Sigmoid colon (tissue), 7 donors: ENCODE measurements at places on chromosomes 12 and 14. TPM values are rescaled to one million over a fixed set of nuclear protein-coding genes. Genes with fewer than 3 reads are reported as not detected.
A peak's percentile ranks its signal among the peaks of the same experiment; 100 is the strongest.

DNA sequence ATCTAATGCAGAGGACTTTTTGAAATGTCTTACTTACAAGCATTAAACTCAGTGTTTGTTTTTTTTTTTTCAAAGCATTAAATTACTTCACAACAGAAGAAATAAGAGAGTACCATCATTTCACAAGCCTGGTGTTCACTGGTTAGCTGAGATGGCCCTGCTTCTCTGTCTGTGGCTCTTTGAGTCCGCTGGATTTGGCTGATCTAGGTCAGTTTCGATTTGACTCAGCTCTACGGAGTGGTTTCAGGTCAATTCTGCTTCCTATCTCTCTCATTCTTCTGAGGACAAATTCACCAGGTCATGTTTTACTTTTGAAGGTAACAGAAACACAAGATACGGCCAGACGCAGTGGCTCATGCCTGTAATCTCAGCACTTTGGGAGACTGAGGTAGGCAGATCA is 1066.1 kb downstream of the FLRT2 start:
- H3K36me3 ChIP-seq, result no peaks in the 10 kb centered on the region
- no peak for DNase-seq
- no peaks in the 10 kb centered on the region for H3K4me1 ChIP-seq
- H3K4me3 ChIP-seq, result no peak overlapping the region
- H3K27me3 ChIP-seq, result no peaks in the 10 kb centered on the region
- H3K27ac ChIP-seq, result no peak overlapping the region

- peak overlapping the region; percentile 77 for H3K27ac ChIP-seq
- peaks cover 10% of the 10 kb centered on the region for H3K36me3 ChIP-seq
- no peak overlapping the region for H3K4me3 ChIP-seq
- no peaks in the 10 kb centered on the region for H3K27me3 ChIP-seq
- peak; percentile 88 for DNase-seq
These were observed 96.3 kb downstream of the ITPK1 start for GRCh38 chr14:93019367-93019843.

GRCh38 chr12:92608151-92609091 is 94.4 kb upstream of the PLEKHG7 start:
- H3K36me3 ChIP-seq, result no peaks in the 10 kb centered on the region
- no peaks in the 10 kb centered on the region for H3K27me3 ChIP-seq
- no peak overlapping the region for H3K4me3 ChIP-seq
- no peaks in the 10 kb centered on the region for H3K4me1 ChIP-seq
- H3K27ac ChIP-seq, result no peak overlapping the region

- DNase-seq, result no peak
- no peaks in the 10 kb centered on the region for H3K27me3 ChIP-seq
- peaks cover 78% of the 10 kb centered on the region for H3K4me1 ChIP-seq
- H3K36me3 ChIP-seq, result no peaks in the 10 kb centered on the region
- H3K4me3 ChIP-seq, result peak overlapping the region; percentile 67
- peak overlapping the region; percentile 85 for H3K27ac ChIP-seq
These were observed 817 bp upstream of the MDM1 start for GRCh38 chr12:68332728-68333630.

DNA sequence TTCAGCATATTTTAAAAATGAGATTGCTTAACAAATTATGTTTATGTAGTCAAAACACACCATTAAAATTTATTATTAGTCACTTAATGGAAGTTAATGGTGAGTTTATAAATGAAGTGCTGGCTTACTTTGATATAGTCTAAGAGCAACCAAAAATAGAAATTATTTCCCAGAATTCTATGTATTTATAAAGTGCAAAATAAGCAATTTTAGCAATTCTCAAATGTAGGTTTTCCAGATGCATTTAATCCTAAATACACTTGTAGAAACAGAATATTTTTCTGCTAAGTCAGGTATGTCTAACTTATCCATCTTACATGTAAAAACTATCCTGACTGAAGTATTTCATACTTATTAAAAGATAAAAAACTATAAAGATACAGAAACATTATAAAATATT is 11.2 kb downstream of the LMO3 start:
- H3K4me3 ChIP-seq, result no peak overlapping the region
- peaks cover 69% of the 10 kb centered on the region for H3K4me1 ChIP-seq
- DNase-seq, result no peak
- no peaks in the 10 kb centered on the region for H3K36me3 ChIP-seq

DNA sequence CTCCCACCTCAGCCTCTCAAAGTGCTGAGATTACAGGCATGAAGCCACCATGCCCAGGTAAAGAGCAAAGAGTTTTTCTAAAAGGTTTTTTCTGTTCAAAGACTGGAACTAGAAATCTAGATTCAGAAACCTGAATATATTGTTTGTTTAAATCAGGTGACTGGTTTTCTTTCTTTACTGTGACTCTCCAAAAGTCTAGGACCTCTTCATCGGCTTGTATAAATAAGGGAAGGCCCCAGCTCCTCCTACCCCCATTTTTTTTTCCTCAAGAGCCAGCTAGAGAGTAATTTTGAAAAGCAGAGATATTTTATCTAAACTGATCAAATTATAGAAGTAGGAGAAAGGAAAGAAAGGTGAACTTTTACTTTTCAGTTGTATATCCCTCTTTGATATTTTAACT is 48.0 kb downstream of the TMEM116 start:
- no peak for DNase-seq
- H3K27ac ChIP-seq, result no peak overlapping the region
- no peaks in the 10 kb centered on the region for H3K27me3 ChIP-seq
- H3K4me1 ChIP-seq, result no peaks in the 10 kb centered on the region
- H3K4me3 ChIP-seq, result no peak overlapping the region

DNA sequence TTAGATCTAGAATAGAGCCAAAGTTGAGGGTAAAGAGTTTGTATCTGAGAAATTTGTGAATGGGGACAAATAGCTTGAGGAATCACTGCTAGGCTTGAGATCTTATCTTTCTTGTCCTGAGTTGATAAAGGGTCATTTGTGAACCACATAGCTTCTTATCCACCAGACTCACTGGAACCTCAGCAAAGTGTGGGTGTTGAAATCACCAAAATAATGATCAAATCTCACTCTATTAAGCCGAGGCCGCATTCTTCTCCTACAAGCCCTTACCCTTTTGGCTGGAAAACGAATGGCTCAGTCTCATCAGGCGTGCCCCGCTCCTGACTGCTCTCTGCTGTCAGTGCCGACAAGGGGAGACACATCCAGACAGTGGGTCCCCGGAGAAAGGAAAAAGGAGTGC is 240.6 kb downstream of the EGLN3 start:
- H3K27me3 ChIP-seq, result no peaks in the 10 kb centered on the region
- no peaks in the 10 kb centered on the region for H3K4me1 ChIP-seq
- no peak overlapping the region for H3K27ac ChIP-seq
- H3K36me3 ChIP-seq, result no peaks in the 10 kb centered on the region
- no peak overlapping the region for H3K4me3 ChIP-seq

- no peaks in the 10 kb centered on the region for H3K4me1 ChIP-seq
- DNase-seq, result no peak
- no peaks in the 10 kb centered on the region for H3K27me3 ChIP-seq
- H3K4me3 ChIP-seq, result no peak overlapping the region
- H3K36me3 ChIP-seq, result no peaks in the 10 kb centered on the region
- no peak overlapping the region for H3K27ac ChIP-seq
These were observed 1.5 kb downstream of the FSCB start for GRCh38 chr14:44505588-44505987.

DNA sequence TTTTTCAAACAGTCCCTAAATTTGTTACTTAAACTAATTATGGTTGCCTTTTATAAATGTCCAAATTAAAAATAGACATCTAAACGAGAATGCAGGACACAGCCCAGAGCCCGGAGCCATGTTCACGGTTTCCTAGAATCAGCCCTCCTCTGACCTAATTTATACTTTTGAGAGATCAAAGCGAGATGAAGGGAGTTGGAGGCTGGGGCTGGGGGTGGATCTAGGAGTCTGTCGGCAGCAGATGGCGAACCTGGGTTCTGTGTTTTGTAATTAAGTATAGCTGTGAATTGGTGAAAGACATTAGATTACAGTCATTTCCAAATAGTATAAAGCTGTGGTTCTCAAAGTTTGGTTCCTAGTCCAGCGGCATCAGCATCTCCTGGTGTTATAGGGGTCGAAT is 210.1 kb downstream of the SLC41A2 start:
- DNase-seq, result no peak
- peaks cover 27% of the 10 kb centered on the region for H3K4me1 ChIP-seq
- peak overlapping the region; percentile 7 for H3K27ac ChIP-seq
- no peaks in the 10 kb centered on the region for H3K27me3 ChIP-seq
- no peaks in the 10 kb centered on the region for H3K36me3 ChIP-seq

CPSF6 gene
- 17.6 TPM for polyA plus RNA-seq

DNA sequence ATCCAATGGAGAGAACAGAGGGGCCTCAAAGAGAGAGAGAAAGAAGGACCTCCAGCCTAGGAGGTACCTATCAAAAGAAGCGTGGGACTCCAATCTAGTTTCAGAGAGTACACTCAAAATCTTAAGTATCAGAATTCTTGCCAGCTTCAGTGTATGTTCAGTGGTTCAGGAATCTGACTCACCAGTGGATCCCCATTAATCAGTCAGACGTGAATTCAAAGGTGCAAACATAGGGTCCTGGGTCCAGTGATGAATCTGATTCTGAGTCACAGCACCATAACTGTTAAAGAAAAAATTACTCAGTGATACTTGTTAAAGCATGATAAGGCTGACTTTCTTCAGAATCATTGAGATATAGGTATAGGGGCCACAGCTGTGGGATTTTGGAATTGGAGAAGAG is 33.2 kb downstream of the ETNK1 start:
- H3K4me1 ChIP-seq, result no peaks in the 10 kb centered on the region
- no peak overlapping the region for H3K4me3 ChIP-seq
- no peaks in the 10 kb centered on the region for H3K27me3 ChIP-seq

TSPAN9 gene
- 14.5 TPM for polyA plus RNA-seq

DNA sequence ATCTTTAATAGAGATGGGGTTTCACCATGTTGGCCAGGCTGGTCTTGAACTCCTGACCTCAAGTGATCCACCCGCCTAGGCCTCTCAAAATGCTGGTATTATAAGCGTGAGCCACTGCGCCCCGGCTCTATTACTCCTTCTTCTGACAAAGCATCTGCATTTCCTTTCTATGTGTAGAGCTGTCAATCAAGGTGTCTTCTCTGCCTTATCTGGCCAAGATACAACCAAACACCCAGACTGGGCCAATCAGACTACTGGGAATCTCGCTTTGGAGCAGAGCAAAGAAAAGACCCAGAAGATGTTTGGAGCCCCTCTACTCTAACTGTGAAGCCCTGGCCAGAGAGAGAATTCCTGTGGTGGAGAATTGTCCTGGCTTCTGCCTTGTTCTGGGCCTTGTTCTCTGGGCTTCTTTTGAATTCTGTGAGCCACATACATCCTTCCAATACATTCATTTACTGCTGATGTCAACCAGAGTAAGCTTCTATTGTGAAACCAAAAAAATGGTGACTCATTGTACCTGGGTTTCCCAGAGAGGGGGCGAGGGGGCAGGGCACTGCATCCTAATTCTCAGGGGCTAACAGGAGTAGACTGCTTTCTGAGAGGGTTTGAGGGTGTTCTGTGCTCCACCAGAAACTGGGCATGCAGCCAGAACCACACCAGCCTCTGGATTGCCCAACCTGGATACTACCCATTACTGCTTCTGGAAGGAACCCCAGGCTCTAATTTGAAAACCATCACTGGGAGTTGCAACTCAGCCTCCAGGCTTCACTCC is 18.8 kb upstream of the FLVCR2 start:
- DNase-seq, result no peak
- no peak overlapping the region for H3K27ac ChIP-seq
- H3K4me3 ChIP-seq, result no peak overlapping the region
- no peaks in the 10 kb centered on the region for H3K27me3 ChIP-seq
- peaks cover 16% of the 10 kb centered on the region for H3K4me1 ChIP-seq

ADCY4 gene
- polyA plus RNA-seq, result 2.4 TPM

BICD1 gene
- 5.8 TPM for polyA plus RNA-seq

FERMT2 gene
- 13.8 TPM for polyA plus RNA-seq
